Activated CD4-positive, alpha-beta memory T cell treated with anti-CD3 and anti-CD28 coated beads for 36 hours (primary cell): ENCODE measurements at places on chromosomes 1 and 21. TPM values are rescaled to one million over a fixed set of nuclear protein-coding genes. Genes with fewer than 3 reads are reported as not detected.

DNA sequence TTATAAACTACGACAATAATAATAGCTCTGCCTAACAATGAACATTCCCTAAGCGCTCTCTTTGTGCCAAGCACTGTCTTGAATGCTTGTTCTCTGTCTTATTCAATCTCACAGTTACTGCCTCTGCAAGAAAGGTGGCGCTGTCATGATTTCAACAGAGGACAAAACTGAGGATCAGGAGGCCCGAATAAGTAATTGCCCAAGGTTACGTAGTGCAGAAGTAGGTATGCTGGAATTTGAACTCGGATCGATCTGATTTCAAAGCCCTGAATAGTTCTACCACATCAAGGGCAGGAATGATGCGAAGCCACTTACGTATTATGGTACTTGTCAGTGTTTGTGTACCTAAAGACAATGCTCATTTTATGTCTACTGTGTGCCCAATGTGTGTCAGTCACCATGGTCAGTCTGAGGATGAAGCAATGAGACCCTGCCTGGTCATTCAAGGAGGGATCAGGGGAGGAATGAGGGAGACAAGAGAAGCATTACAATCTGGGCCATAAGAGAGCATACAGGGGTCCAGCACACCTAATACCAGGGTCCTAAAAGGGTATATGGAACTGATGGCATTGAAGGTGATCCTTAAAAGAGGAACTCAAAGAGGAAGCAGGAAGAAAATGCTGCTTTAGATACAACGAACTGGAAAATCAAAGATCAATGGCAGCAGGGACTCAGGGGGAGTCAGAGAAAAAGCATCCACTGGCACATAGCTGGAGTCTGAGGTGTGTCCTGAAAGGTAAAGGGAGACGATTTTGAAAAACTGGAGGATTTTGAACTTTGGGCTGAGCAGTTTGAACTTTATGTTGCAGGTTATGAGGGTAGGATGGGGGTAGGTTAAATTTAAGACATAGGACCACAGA is 389.2 kb downstream of the PLPP3 start:
- H3K36me3 ChIP-seq, result no peaks in the 10 kb centered on the region
- H3K27ac ChIP-seq, result no peak overlapping the region
- no peak overlapping the region for H3K4me3 ChIP-seq
- no peaks in the 10 kb centered on the region for H3K27me3 ChIP-seq
- no peaks in the 10 kb centered on the region for H3K4me1 ChIP-seq
- no peak for DNase-seq

- H3K4me1 ChIP-seq, result peaks cover 26% of the 10 kb centered on the region
- peaks cover 3% of the 10 kb centered on the region for H3K27me3 ChIP-seq
- H3K27ac ChIP-seq, result peak overlapping the region; percentile 90
- peak; percentile 64 for DNase-seq
Measured at GRCh38 chr1:167805041-167805556, 83.3 kb downstream of the MPZL1 start.

DNA sequence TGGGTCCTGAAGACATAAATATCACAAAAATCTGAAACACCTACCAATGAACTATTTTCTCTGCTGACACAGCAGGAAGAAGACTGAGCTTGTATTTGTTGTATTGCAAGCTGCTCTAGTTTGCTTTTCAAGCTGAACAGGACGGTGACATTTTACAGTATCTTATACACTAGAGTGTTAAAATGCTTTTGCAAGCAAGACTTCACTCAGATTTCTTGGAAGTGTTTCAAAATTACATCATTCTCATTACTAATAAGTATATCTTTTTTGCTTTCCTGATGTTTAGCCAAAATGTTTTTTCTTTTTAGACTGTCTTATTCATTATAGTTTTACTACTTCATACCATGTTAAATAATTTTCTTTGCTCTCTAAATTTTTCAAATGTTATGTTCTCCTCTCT is 427.1 kb upstream of the CXADR start:
- no peak overlapping the region for H3K4me3 ChIP-seq
- H3K27ac ChIP-seq, result no peak overlapping the region
- H3K4me1 ChIP-seq, result no peaks in the 10 kb centered on the region
- DNase-seq, result no peak

GRCh38 chr1:156076609-156077429 is 5.4 kb downstream of the MEX3A start:
- H3K27ac ChIP-seq, result no peak overlapping the region
- DNase-seq, result no peak
- H3K4me1 ChIP-seq, result peaks cover 2% of the 10 kb centered on the region

- peaks cover 20% of the 10 kb centered on the region for H3K4me1 ChIP-seq
- peaks cover 7% of the 10 kb centered on the region for H3K36me3 ChIP-seq
- no peak overlapping the region for H3K4me3 ChIP-seq
Measured at GRCh38 chr1:175154629-175155472, 37.7 kb downstream of the KIAA0040 start.

DNA sequence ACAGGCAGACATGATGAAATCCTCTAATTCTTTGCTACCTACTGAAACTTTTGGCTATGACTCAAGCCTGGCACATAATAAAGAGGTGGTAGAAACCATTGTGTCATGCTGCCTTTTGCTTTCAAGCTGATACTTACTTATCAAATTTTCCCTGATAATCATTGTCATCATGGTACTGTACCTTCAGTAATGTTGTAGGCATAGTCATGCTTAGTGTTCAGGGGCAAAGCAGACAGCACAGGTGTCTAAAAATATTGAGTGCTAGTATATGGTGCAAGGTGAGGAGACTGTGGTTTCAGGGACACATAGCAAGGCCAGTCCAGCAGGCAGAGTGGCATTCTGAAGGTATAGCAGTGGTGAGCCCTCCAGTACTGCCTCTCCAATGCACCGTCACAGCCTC is 226.9 kb upstream of the DEPDC1 start:
- no peaks in the 10 kb centered on the region for H3K4me1 ChIP-seq
- H3K27ac ChIP-seq, result no peak overlapping the region
- no peaks in the 10 kb centered on the region for H3K27me3 ChIP-seq
- no peaks in the 10 kb centered on the region for H3K36me3 ChIP-seq
- DNase-seq, result no peak

The TIE1 gene
- not detected for total RNA-seq

- no peaks in the 10 kb centered on the region for H3K27me3 ChIP-seq
- H3K4me1 ChIP-seq, result no peaks in the 10 kb centered on the region
- no peak overlapping the region for H3K27ac ChIP-seq
- DNase-seq, result no peak
- no peaks in the 10 kb centered on the region for H3K36me3 ChIP-seq
Measured at GRCh38 chr21:29763674-29764073, 176.1 kb downstream of the GRIK1 start.

The LCE1B gene
- not detected for total RNA-seq

The S100A2 gene
- 3.5 TPM for total RNA-seq

GRCh38 chr1:68377098-68377497 is 72.7 kb downstream of the RPE65 start:
- H3K36me3 ChIP-seq, result no peaks in the 10 kb centered on the region
- no peak for DNase-seq
- H3K27ac ChIP-seq, result no peak overlapping the region
- no peaks in the 10 kb centered on the region for H3K4me1 ChIP-seq
- no peaks in the 10 kb centered on the region for H3K27me3 ChIP-seq

- H3K27me3 ChIP-seq, result peaks cover 5% of the 10 kb centered on the region
- no peaks in the 10 kb centered on the region for H3K4me1 ChIP-seq
- H3K27ac ChIP-seq, result no peak overlapping the region
Measured at GRCh38 chr1:5572794-5573193, 419.4 kb downstream of the NPHP4 start.

The TEX38 gene
- total RNA-seq, result 0.21 TPM

DNA sequence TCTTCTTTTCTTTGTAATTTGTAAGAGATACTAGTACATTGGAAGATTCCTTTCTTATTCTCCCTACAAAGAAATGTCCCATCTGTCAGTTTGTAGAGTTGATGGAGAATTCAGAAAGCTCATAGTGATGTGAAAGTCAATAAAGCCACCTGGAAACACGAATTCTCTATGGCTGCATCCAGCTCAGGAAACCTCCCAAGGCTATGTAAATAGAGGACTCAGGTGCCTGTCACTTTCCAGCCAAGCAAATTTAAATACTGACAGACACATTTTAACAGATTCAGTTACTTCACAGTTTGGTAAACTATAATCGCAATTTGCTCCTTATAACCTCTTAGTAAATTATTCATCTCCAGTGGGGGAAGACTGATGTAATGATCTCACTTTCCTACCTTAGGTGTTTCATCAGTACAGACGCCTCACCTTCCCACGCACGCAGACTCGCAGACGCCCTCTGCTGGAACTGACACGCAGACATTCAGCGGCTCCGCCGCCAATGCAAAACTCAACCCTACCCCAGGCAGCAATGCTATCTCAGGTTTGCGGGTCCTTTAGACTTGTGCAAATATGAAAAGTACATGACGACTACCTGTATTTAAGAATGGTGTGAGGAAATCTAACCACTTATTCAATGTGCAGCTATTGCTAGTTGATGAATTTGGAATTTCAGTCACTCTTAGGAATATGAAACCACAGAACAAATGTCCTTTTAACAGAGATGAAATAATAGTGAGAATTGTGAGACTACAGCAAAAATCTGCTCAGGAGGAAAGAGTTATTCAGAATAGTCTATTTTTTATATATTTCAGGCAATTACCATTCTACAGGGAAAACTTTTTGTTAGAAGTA is 60.6 kb downstream of the PTPRC start:
- DNase-seq, result peak; percentile 88
- H3K27ac ChIP-seq, result peak overlapping the region; percentile 73
- peaks cover 80% of the 10 kb centered on the region for H3K4me1 ChIP-seq
- H3K27me3 ChIP-seq, result no peaks in the 10 kb centered on the region

DNA sequence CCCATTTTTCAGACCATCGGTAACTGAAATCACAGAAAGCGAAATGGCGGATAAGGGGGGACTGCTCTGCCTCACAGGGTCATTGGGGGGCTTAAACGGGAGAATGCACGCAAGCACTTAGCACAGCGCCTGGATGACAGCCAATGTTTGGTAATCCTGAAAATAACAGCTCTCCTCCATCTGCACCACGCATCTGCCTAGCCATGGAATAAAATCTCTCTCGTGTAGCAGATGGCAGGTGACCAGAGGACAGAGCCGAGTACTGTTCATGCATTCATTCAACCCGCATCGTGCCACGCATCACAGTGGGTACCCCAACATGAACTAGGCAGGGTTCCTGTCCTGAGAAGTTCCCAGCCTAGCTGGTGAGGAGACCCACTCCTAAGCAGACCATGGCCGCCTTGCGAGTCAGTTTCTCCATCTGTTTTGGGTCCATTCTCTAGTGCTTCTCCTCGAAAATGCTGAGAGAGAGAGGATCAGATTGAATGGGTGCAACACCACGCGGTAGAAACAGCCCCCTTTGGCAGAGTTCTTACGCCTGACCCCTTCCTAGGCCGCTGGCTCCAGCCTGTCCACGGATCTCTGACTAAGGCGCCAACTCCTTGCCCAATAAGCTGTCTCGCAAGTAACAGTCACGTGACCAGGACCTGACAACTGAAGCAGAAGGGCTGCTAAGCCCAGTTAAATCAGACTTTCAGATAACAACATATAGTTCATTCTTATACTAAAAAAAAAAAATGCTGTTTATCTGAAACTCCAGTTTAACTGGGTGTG is 7.3 kb downstream of the SLC1A7 start:
- H3K36me3 ChIP-seq, result no peaks in the 10 kb centered on the region
- no peak for DNase-seq
- no peak overlapping the region for H3K27ac ChIP-seq
- no peaks in the 10 kb centered on the region for H3K4me1 ChIP-seq

GRCh38 chr1:151924691-151925587 is 15.6 kb upstream of the THEM4 start:
- DNase-seq, result no peak
- no peaks in the 10 kb centered on the region for H3K36me3 ChIP-seq
- H3K27me3 ChIP-seq, result no peaks in the 10 kb centered on the region
- no peak overlapping the region for H3K4me3 ChIP-seq
- H3K27ac ChIP-seq, result peak overlapping the region; percentile 54

The KIF17 gene
- total RNA-seq, result not detected

The GNG12 gene
- 0.12 TPM for total RNA-seq

- no peak for DNase-seq
- no peak overlapping the region for H3K4me3 ChIP-seq
- no peaks in the 10 kb centered on the region for H3K36me3 ChIP-seq
- H3K27ac ChIP-seq, result no peak overlapping the region
- no peaks in the 10 kb centered on the region for H3K4me1 ChIP-seq
- H3K27me3 ChIP-seq, result peaks cover 9% of the 10 kb centered on the region
Measured at GRCh38 chr1:63821091-63822005, 47.5 kb downstream of the ROR1 start.

The NKAIN1 gene
- total RNA-seq, result not detected

DNA sequence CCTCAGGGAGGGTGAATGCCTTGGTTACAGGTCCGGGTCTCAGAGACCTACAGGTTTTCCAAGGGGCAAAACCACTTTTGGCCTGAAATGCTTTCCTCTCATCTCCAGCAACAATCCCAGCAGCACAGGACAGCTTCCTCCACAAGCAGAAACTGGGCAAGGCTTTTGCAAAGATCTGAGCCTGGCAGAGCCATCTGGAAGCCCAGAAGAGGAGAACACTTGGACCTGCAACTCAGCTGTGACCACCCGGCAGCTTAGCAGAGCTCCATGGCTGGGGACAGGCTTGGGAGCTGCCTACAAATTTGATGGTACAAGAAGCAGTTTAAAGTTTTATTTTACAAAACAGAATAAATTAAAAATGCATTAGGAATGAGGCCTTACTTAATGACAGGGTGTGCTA is 90.0 kb upstream of the KCND3 start:
- no peaks in the 10 kb centered on the region for H3K36me3 ChIP-seq
- peaks cover 9% of the 10 kb centered on the region for H3K27me3 ChIP-seq
- no peak overlapping the region for H3K27ac ChIP-seq
- DNase-seq, result no peak

The GBP6 gene
- total RNA-seq, result 0.73 TPM

The CLCA2 gene
- not detected for total RNA-seq

The SPRR1B gene
- total RNA-seq, result not detected

The L1TD1 gene
- total RNA-seq, result not detected

The VTCN1 gene
- total RNA-seq, result not detected

The AQP10 gene
- total RNA-seq, result not detected

DNA sequence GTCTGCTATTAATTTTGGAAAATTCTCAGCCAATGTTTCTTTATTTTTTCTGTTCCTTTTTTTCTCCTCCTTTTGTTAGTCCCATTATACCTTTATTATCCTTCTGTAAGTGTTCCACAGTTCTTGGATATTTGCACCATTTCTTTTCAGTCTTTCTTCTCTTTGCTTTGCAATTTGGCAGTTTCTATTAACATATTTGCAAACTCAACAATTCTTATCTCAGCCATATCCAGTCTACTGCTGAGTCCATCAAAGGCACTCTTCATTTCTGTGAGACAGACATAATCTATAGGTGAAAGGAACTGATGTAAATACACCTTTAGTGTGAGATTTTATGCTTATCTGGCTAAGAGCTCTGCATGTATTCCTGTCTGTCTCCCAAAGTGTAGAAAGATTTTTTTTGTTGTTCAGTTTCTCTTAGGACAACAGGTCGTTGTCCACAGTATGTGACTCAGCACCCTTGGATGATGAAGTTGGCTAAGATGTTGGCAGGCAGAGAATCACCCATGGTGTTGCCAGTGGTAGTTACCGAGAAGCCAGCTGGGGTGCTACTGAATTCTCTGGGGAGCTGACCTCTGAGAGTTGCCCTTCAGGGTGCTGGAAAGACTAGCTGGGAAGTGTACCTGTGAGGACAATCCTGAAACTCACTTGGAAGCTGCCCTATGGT is 38.4 kb downstream of the LEPR start:
- H3K4me3 ChIP-seq, result no peak overlapping the region
- H3K27ac ChIP-seq, result no peak overlapping the region
- H3K4me1 ChIP-seq, result peaks cover 14% of the 10 kb centered on the region
- peaks cover 15% of the 10 kb centered on the region for H3K36me3 ChIP-seq
- no peaks in the 10 kb centered on the region for H3K27me3 ChIP-seq
- no peak for DNase-seq
